ENCODE measurements at places on chromosomes 2 and 18.

- DNase-seq = peak; percentile 38
Observed at GRCh38 chr2:203858176-203858575, 9.4 kb upstream of the CTLA4 start.

DNA sequence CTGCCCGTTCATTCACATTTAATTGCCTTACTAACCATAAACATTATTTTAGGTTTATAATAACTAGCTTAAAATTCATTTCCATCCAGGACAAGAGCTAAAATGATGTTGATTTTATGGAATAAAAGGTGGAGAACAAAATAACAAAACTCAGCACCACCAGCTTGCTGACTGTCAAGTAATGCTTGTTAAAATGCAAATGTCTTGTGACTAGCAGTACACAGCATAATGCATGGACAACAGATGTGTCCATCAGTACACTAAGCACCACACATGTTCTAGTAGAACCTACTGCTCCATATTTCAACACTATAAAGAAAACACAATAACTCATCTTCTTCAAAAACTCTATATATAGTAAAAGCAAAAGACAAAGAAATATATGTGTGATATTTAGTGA is 224.7 kb upstream of the SMAD7 start:
- no peak for DNase-seq

DNA sequence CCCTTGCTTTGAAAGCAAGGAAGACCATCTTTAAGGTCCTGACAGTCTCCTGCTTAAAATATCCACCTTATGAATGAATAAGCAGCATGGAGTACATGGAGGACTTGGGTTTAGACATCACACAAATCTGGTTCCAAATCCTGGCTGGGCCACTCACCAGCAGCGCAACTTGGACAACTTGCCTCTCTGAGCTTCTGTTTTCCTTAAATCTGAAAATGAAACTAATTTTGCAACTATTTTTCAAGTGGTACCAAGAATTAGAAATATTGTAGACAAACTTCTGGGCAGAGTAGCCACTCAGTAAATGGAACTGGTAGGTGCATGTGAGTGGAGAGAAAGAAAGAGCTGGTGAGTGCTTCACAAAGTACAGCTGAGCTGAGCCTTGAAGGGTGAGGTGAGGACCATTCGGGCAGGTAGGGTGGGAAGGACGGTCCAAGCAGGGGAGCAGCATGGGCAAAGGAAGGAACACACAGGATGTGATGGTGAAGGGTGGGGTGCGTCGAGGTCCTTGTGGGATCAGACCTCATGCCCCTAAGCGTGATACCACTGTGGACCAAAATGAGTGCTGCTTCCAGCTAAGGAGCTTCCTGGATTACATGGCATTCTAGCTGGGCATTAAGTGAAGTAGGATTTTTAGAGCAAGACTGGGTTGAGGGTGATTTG is 14.4 kb upstream of the TET3 start:
- DNase-seq = peak; percentile 19

DNA sequence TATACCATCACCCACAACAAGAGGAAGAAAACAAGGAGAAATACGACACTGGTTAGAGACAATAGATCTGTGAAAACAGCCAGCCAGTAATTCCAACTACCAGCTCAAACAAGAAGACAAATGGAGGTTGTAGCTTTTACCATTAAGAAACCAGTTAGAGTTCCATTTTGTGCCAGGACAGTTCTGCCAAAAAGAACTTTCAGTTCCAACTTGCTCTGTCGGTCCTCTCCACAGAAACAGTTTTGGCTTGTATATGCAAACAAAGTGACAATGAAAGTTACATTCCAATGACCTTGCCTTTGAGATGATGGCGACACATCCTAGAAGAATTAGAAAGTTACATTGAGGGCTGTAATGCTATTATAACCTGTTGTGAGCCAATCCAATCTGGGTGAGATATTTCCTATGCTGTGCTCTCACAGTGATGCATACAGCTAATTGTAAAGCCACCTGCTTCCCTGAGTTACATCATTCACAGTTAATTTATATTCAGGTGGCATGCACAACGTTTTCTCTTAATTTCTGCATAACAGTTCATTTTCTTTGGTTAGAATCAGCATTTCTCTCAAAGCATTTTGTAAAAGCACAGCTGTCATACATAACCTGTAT is 1378.4 kb upstream of the PIK3C3 start:
- no peak for DNase-seq

DNA sequence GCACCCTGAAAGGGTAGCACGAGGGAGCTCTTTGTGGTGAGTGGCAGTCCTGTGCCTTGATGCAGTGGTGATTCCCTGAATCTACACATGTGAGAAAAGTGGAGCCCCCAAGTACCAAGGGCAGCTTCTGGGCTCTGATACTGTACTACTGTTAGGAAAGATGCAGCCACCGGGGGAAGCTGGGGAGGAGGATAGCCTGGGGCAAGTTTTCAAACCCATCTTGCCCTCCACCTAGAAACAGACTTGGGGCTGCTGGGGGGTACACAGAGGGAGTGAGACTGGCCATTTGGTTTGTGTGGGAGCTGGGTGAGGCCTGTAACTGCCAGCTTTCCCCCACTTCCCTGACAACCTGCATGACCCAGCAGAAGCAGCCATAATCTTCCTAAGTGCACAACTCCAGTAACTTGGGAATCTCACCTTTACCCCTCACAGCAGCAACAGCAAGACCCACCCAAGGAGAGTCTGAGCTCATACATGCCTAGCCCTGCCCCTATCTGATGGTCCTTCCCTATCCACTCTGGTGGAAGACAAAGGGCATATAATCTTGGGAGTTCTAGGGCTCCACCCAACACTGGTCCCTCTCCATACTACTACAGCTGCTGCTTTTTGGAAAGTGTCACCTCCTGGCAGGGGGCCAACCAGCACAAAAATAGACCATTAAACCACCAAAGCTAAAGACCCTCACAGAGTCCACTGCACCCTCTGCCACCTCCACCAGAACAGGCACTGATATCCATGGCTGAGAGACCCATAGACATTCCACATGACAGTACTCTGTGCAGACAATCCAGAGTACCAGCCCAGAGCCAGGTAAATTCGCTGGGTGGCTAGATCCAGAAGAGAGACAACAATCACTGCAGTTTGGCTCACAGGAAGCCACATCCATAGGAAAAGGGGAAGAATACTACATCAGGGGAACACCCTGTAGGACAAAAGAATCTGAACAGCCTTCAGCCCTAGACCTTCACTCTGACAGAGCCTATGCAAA is 8.2 kb downstream of the MALL start:
- DNase-seq = no peak

DNA sequence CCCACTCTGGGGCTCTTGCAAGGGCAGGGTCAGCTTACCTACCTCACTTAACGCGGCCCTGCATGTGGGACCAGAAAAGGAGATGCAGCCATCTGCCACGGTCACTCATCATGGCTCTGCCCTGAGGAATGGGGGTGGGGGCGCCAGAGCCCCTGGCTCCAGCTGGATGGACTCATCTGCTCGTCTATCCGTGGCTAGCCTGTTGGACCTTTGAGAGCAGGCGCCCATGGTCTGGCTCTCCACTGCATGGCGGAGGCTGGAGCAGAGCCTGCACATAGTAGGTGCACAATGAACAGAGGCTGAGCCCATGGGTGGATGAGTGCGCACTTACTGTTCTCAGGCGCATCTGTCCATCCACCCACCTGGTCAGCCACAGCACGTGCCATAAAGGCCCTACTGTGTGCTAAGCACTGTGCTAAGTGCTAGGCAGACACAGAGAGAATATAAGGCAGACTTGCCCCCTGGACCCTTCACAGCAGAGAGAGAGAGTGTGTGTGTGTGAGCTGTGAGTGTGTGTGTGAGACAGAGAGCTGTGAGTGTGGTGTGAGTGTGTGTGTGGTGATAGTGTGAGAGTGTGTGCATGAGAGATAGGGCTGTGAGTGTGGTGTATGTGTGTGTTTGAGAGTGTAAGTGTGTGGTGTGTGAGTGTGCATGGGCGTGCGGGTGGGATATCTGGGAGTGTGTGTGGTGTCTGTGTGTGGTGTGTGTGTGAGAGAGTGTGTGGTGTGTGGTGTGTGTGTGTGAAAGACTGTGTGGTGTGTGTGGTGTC is 151.3 kb downstream of the TFCP2L1 start:
- no peak for DNase-seq

- no peak for DNase-seq
Observed at GRCh38 chr2:159035790-159036411, 67.5 kb downstream of the TANC1 start.
